AG09319 (cell line): ENCODE measurements at places on chromosomes 13 and 19.

- DNase-seq: no peak
Observed at GRCh38 chr13:50131920-50132903, 117.0 kb downstream of the KCNRG start.

- DNase-seq: no peak
Observed at GRCh38 chr13:104487006-104487405, 1420.8 kb upstream of the SLC10A2 start.

DNA sequence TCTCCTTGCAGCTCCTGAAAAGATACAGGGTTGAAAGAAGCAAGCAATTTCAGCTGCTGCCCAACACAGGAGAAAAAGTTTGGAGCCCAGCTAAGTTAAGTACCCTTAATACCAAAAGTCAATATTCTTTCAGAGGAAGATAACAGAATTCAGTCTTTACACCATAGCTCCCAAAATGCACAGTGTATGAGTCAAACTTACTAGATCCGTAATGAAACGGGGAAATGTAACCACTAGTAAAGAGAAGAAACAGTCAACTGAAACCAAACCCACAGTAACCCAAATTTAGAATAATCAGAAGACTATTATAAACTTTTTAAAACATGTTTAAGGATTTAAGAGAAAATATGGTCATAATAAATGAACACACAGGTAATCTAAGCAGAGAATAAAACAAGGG lies 45.2 kb downstream of the SUCLA2 start:
- DNase-seq: no peak

DNA sequence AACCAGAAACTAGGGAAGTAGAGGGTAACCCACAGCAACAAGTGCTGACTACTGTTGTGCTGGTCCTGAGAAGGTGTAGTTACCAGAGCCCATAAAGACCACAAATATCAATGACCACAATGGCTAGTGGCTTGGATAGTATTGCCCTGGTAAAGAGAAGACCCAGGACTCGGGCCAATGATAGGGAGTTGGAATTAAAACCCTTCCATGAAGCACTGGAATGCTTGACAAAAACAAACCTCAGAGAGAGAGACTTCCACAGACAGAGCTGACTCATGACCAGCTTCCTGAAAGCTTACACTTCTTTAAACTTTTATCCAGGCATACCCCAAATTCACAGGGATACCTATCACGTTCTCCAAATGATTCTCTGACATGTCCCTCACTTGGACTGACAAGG lies 60.5 kb downstream of the WDR87 start:
- DNase-seq: no peak

DNA sequence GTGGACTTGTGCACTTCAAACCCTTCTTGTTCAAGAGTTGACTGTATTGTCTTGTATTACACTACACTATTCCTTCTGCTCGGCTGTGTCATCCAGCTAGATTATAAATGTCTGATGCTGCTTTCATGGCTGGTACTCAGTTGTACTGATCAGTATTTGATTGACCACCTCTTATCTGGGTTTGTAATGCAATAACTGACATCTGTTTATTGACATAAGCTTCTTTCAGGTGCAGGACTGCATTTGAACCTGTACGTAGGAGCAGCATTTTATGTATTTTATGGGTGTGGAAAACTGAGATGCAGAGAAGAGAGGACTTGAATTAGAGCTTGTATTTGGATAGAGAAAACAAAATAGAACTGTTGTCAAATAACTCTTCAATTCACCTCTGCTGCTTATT lies 309.2 kb downstream of the FGF9 start:
- DNase-seq: no peak

- DNase-seq: no peak
Observed at GRCh38 chr19:18262917-18263316, 11.3 kb downstream of the IQCN start.

- no peak for DNase-seq
Observed at GRCh38 chr13:59587971-59588716, 575.6 kb downstream of the DIAPH3 start.

DNA sequence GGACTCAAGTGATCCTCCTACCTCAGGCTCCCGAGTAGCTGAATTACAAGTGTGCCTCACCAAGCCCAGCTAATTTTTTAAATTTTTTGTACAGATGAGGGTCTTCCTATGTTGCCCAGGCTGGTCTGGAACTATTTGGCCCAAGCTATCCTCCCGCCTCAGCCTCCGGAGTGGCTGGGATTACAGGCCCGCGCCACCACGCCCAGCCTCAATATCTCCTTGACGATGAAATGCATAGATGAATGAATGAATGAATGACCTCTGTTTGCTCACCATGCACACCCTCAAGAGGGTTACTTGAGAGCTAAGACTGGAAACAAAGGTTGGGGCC lies 14.9 kb upstream of the AP1M2 start:
- no peak for DNase-seq

DNA sequence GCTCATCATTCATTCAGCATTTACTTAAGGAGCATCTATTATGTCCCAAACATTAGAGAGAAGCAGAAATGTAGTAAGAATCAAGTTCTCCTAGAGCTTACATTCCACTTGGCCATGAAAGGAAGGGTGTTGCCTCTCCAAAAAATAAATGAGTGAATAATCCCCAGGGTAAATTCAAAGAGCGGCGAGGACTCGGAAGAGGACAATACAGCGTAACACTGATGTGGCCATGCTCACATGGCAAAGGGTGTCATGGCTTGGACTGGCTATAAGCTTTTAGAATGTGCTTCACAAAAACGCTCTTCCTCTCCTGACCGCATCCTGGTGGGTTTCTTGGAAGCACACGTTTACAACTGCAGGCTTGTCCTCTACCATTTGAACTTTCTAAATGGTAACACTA lies 290.2 kb downstream of the IRS2 start:
- no peak for DNase-seq

DNA sequence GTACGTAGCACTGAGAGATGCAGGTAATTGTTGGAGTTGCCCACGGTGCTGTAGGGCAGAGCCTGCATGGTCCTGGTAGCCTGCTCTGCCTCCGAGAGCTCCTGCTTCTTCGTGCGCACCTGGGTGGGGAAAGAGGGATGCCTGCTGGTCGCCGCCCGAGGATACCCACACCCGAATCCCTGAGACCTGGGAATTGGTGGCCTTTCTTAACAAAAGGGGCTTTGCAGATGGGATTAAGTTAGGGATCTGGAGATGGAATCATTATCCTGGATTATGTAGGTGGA lies 9.4 kb downstream of the C3 start:
- no peak for DNase-seq

DNA sequence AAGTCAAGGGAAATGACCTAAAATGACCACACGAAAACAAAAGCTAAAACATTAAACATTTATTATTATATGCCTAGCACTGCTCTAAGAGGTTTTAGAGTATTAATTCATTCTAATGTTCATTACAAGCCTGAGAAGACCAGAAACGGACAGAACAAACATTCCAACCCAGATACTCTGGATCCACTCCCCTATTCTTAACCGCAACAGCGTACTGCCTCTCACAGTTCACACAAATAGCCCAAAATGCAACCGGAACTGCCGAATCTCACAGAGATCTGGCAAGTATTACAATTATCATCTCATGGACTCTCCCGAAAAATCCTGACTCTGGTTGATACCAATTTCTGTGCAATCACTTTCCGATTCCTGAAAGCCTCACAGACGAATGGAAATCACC lies 1.4 kb downstream of the ZNF780B start:
- DNase-seq: no peak

- no peak for DNase-seq
Observed at GRCh38 chr13:113036401-113036800, 67.4 kb downstream of the MCF2L start.

GRCh38 chr19:51891193-51891747 lies 3.5 kb upstream of the ZNF577 start:
- DNase-seq: no peak

GRCh38 chr13:101398191-101398590 lies 18.1 kb downstream of the NALCN start:
- DNase-seq: no peak

DNA sequence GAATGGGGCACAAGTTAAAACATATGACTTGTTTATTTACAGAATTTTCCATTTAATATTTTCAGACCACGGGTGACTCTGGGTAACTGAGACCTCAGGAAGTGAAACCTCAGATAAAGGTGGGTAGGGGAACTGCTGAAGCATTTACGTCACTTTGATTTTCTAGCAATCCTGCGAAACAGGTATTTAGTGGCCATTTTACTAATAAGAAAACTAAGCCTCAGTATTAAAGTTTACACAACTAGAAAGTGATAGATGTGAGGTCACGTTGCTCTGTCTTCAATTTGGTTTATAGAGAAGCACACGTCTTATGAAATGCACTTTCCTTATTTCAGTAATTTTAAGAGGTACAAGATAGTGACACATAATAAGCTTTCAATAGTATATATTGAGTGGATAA lies 402.8 kb downstream of the FGF9 start:
- no peak for DNase-seq

DNA sequence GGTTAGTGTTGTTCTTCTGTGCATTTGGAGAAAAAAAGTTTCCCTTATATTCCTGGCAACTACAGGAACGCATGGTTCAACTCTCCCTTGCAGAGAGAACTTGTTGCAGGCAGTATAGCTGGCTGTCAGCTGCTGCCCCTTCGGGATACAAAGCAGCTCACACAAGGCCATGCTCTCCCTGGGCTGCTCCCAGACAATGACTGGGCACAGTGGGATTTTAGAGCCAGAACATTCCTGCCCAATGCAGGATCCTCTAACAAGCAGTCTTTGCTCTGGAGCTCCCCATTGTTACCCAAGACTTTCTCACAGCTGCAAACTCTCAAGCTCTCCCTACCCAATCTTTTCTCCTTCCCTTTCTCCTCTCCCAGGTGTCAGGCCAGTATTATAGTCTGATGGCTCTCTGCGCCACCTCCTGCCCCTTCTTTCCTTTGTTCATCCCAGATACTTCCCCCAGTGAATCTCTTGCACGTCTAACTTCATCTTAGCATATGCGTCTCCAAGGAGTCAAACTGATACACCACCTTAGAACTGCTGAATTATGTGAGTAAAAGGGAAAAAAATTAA lies 27.5 kb upstream of the SERPINE3 start:
- DNase-seq: no peak

GRCh38 chr19:18171605-18172327 lies 1.8 kb upstream of the IFI30 start:
- DNase-seq: no peak

- no peak for DNase-seq
Observed at GRCh38 chr13:102870677-102871415, 25.0 kb downstream of the ERCC5 start.

DNA sequence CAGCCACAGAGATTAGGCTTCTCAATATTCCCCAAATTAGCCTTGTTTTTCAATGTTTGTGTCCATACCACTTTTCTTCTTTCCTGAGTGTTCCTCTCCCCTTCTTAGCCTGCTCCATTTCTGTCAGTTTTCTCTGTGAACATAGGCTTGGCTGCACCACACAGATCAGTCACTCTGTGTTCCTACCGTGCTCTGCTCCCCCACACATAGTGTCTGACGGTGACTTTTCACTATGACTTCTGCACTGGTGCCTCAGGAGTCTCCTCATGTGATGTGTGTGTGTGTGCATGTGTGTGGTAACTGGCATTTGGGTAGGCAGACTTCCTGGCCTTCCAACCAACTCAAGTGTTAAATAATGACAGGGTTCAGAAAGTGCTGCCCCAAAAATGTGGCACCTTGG lies 47.9 kb upstream of the MYCBP2 start:
- DNase-seq: no peak

- DNase-seq: no peak
Observed at GRCh38 chr13:79384022-79384610, 21.9 kb downstream of the RBM26 start.

DNA sequence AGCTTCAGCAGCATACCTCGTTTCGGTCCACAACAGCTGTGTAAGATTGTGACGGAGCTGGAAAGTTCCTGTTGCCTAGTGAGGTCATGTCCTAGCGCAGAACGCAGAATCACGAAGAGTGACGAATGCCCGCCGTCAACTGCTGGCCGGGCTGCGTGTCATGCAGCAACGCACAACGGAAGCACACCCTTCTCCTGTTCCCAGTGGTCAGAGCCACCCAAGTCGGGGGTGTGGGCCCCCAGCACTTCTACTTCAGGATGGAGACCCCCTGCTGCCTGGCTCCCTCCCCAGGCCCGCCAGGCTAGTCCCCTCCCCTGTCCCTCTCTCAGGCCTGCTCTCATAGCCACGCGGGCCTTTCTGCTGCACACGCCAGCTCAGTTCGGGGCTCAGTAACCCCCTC lies 25.9 kb downstream of the C2CD4C start:
- no peak for DNase-seq

GRCh38 chr19:48806518-48806817 lies 4.4 kb downstream of the BCAT2 start:
- DNase-seq: no peak

DNA sequence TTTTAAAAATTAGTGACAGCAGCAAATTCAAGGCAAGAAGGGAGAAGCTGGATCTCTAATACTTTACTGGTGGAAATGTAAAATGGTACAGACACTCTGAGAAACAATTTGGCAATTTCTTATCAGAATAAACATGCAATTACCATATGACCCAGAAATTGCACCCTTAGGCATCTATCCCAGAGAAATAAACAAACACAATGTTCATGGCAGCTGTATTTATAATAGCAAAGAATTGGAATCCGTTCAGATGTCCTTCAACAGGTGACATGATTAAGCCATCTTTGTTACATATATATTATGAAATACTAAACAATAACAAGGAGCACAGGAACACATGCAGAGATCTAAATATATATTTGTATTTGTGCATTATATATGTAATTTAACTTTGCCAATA lies 756.5 kb downstream of the SLITRK1 start:
- DNase-seq: no peak

GRCh38 chr13:107450431-107450830 lies 764.9 kb downstream of the LIG4 start:
- no peak for DNase-seq

DNA sequence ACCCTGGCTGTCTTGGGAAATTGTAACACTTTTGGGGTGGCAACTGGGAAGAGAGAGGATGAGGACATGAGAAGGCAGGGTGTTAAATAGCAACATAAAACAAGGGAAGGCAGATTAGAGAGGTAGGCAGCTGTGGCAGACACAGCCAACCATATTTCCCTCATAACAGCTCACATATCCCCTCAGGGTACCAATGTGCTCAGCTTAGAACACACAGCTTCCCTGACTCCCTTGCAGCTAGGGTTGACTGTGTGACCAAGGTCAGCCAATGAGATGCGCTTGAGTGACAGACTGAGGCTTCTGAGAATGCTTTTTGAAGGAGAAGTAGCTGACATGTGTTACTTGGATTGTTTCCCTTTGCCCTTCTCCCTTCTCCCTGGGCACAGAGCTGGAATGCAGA lies 28.8 kb upstream of the SPATA13 start:
- no peak for DNase-seq

- DNase-seq: no peak
Observed at GRCh38 chr19:32458500-32459123, 53.0 kb downstream of the DPY19L3 start.

DNA sequence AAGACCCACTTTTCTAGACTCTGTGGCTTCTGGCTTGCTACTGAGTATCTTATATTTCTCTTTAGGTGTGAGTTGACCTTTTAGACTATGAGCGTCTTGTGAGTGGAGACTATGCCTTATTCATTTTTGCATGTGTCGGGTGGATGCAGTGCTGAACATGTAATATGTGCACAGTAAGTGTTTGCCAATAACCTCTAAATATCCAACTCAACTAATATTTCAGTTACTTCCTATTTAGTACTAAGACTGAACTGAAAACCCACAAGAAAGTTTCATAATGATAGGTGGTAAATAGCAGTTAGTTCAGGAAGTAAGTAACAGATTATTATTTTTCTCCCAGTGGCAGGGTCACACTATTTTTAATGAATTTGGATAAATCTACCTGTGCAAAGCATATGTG lies 269.3 kb downstream of the KCNRG start:
- no peak for DNase-seq

- no peak for DNase-seq
Observed at GRCh38 chr13:107715496-107715895, 499.8 kb downstream of the LIG4 start.
